SK-N-SH (cell line): ENCODE measurements at places on chromosomes 6 and 20.

- no peak for DNase-seq
Measured at GRCh38 chr20:32450484-32451061, 92.4 kb downstream of the ASXL1 start.

DNA sequence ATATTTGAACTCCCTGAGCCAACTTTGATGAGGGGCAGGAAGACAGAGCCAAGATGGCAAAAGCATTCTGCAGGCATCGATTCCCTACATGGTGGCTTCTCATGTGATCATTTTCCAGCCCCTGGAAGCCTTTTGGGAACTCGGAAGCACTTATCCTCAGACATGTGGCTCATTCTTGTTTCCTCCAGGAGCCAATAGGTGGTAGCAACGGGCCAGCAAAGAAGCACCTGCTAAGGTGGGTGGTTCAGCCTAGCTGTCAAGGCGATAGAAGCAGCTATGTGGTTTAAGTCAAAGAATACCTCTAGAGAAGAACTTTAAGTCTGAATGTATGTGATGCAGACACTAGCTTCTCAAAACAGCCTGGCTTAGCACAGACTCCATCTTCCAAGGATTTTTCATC, 64.9 kb upstream of the PAX1 start:
- DNase-seq: no peak

DNA sequence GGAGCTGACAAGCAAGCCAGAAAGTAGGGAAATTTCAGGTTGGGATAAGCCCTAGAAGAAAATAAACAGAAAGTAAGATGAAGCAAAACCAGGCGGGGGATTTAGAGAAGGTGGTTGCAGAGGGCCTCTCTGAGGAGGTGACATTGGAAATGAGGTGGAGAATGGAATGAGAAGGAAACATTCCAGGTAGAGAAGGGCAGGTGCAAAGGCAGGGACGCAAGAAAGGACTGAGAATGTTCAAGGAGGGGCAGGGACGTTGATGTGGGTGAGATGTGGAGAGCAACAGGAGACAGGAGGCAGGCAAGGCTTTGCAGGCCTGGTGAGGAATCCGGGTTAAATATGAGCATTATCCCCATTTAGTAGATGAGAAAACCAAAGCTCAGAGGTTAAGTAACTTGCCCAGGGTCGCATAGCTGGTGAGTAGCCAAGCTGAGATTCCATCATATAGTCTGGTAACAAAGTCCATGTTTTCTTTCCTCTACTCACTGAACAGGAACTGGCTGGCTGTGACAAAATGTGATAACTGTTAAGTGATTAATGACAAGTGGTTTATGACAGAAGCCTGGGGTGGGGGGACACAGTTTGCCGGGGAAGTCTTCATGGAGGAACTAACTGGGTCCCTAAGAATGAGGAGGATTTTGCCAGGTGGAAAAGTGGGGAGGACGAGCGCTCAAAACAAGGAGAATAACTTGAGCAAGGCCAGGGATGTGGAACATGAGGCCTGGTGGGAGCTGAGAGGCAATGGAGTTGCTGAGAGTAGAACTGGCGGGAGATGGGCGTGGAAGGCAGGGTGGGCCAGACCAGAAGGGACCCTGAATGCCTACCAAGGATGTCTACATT, 32.6 kb downstream of the MRPL14 start:
- DNase-seq: no peak

GRCh38 chr6:51684603-51685002, 402.8 kb downstream of the PKHD1 start:
- no peak for DNase-seq

DNA sequence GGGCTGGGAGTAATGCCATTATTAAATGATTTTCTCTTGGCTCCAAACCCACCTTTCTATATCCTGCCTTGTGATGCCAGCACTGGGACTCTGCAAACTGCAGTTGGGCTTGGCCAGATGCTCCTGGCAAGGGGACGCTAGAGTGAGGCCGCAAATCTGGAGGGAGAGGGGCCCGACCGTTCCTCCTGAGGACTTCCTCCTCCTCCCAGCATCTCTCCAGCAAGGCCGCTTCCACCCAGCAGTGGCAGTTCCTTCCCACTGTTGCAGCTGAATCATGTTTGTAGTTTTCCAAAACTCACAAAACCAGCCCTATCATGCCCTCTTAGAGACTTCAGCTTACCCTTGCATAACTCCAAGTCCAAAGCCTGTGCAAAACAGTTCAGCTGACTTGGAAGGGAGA, 244.4 kb downstream of the FOXA2 start:
- DNase-seq: no peak

GRCh38 chr6:56660381-56660730, 17.7 kb upstream of the DST start:
- DNase-seq: no peak
